ENCODE measurements at places on chromosomes 4 and X.

- DNase-seq, result no peak
Measured at GRCh38 chr4:11710453-11711093, 281.9 kb upstream of the HS3ST1 start.

DNA sequence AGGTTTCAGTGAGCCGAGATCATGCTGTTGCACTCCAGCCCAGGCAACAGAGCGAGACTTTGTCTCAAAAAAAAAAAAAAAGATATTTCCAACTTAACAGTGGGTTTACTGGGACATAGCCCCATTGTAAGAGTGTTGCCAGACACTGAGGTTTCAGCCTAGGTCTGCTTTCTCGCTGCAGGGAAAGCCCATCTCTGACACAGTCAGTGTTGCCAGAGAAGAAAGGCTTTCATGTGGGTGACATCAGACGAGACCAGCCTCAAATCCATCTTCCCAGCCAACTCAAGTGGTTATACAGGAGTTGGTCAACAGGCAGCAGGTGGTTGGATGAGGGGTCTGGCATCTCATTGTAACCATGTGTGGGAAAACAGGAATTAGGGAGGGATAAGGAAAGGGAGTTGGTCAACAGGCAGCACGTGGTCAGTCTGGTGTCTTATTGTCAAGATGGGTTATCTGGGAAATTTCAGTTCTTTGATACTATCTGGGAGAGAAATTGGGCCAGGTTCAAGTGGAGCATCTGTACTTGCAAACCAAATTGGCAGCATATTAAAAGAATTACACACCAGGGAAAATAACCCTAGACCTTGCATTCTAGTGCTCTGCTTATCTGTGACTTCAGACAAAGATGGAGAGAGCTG, 41.1 kb downstream of the NELFA start:
- no peak for DNase-seq

DNA sequence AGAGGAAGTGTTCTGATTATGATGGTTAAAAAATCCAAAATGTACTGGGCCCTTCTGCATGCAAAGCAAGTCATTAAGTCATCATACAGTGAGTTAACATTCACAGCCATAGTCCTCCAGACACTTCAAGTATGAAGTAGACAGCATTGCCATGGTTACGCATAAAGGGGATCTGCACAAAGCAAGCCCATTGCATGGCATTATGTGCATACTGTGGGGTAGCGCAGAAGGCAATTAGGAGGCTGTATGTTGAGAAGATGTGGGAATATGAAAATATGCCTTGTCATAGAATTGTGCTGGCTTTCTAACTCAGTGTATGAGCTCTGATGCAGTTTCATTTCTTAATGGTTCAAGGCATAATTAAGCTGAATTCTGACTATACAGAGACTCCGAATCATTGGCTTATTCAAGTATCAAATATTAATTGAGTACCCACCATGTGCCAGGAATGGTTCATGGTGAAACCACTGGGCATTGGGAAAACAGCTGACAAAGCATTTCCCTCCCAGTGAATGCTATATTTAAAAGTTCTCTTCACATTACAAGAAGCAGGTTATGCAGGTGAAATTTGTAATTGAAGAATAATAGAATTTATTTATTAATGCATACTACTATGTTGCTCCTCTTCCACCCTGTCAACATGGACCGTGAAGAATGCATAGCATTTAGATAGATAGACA, 588.9 kb downstream of the ZNF674 start:
- DNase-seq, result no peak

GRCh38 chrX:116384406-116384954, 51.9 kb upstream of the SLC6A14 start:
- DNase-seq, result no peak

DNA sequence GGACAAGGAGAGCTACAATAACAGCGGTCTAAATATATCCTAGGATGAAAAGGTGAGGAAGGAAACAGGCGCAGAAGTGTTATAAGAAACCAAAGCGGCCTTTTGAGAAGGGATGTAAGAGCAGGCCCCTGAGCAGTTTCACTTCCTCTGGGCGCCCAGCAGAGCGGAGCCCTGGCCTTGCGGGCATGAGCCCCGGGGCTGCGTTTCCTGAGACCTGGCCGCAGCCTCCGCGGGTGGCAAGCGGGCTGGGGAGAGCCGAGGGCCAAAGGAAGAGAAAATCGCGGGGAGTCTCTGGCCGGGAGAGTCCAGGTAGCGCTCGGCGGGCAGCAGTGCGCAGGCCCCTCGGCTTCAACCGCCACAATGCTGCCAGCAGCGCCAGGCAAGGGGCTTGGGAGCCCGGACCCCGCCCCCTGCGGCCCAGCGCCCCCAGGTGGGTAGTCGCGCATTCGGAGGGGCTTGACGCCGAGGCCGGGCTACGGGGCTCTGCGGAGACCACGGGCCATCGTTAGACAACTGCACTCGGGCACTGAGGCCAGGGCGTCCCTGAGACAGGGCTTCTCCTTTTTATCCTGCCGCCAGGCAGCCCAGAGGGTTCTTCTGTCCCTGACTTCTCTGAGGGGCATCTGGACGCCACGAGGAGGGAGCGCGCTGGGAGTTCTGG, at the start of gene BANK1:
Gene BANK1, plus strand, starts transcription at position 210 of the 661 bp plus-strand sequence. Its CDS starts 151 bp downstream, at position 361.
- no peak for DNase-seq

DNA sequence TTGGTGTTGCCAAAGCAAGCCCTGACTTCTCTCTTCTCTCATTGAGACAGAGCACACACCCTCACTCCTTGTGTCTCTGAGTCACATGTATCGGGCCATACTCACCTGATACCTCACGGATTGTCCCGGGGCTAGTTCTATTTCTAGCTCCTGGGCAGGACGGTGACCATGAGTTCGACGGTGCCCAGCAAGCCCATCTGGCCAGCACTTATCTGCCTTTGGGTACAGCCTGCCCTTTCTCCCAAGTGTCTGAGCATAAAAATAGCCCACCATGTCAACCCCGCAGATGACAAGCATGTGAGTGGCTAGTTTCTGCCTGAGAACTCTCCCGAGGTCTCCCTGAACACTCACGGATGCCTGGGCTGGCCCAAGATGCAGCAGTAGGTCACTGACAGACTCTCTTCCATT, 158.5 kb downstream of the DHRSX start:
- no peak for DNase-seq

DNA sequence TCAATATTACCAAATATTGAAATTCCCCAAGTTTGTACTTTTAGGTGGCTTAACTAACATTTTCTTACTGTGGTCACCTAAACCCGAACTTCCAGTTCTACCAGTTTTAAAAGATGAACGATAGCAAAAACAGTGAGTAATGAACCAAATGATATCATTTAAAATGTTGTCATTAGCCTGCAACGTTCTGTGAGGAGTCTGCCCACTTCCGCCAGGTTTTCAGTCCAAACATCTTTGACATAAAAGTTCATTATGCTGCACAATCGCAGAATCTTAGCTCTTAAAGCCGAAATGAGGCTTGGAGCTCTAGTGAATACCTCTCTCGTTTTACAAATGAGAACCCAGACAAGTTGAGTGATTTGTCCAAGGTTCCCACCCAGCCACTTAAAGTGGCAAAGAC, 762 bp downstream of the PIGA start:
- no peak for DNase-seq

DNA sequence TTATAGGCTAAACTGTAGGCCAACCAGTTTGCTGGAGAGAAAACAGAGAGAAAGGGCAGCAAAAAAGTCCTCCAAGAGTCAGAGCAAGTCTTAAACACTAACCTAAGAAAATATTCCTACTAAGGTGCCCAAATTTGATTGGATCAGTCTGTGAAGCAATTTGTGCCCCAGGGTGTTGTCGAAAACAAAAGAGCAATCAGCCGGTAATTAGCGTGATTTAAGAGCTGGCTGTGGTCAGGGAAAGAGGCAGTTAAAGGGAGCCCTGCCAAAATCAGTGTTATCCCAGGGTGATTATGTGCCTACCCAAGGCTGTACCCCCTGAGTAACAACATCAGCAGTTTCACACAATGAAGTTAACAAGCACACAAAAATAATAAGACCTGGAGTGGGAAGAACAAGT, 6.4 kb upstream of the BRWD3 start:
- DNase-seq, result no peak

DNA sequence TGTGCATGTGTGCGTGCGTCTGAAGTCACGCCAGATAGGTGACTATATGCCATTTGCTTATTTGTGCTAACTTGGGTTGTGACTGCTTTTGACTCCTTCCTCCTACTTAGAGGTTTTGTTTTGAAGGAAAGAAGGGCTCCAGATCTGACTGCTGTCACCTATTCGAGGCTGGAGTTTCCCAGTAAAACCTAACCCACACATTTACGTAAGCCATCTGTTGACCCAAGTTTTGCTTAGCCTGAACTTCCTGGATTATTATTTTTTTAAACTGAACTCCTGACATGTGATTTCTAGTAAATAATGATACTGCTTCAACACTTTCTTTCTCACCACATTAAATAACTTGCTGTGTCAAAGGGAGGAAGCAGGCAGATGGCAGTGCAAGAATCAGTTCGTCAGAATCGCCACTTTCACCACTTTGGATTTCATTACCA, 41.5 kb downstream of the DTHD1 start:
- no peak for DNase-seq

- DNase-seq, result no peak
Measured at GRCh38 chr4:107996949-107997788, 7.5 kb downstream of the HADH start.

Data from SW480 (cell line).